ENCODE measurements at places on chromosomes 1 and 21. TPM values are rescaled to one million over a fixed set of nuclear protein-coding genes. Genes with fewer than 3 reads are reported as not detected.

- no peaks in the 10 kb centered on the region for H3K36me3 ChIP-seq
- no peak for DNase-seq
- no peak overlapping the region for H3K27ac ChIP-seq
- H3K27me3 ChIP-seq: no peaks in the 10 kb centered on the region
- H3K4me3 ChIP-seq: no peak overlapping the region
- H3K4me1 ChIP-seq: no peaks in the 10 kb centered on the region
Measured at GRCh38 chr1:79310609-79311008, 304.1 kb upstream of the ADGRL4 start.

DNA sequence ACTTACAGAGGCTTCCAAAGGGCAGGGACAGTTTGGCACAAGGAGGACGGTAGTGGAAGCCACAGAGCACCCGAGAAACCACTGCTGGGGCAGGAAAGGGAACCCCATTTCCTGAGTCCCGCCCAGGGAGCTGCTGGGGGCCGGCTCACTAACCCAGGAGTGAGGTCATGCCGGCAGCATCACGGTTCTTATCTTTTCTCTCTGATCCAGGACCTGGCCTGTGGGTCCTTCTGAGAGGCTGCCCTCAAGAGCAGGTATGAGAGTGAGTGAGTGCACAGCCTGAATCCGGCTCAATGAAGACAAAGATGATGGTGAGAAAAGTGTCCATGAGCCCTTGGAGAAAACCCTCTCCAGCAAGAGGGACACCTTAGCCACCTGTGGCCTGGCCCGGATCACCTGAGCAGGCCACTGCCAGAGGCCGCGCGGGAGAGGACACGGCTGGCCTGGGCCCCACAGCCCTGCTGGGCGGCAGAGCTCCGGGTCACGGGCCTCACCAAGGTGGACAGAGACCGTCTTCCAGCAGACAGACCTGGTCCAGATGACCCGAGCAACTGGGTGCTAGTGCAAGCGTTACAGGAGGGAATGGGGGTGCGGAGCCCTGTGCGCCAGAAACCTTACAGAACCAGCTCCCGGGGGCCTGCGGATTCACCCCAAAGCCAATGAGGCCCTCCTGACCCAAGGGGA is 94.9 kb downstream of the RIPK4 start:
- no peak for DNase-seq
- no peak overlapping the region for H3K4me3 ChIP-seq
- H3K4me1 ChIP-seq: no peaks in the 10 kb centered on the region
- H3K27ac ChIP-seq: no peak overlapping the region
- no peaks in the 10 kb centered on the region for H3K36me3 ChIP-seq
- H3K27me3 ChIP-seq: no peaks in the 10 kb centered on the region

DNA sequence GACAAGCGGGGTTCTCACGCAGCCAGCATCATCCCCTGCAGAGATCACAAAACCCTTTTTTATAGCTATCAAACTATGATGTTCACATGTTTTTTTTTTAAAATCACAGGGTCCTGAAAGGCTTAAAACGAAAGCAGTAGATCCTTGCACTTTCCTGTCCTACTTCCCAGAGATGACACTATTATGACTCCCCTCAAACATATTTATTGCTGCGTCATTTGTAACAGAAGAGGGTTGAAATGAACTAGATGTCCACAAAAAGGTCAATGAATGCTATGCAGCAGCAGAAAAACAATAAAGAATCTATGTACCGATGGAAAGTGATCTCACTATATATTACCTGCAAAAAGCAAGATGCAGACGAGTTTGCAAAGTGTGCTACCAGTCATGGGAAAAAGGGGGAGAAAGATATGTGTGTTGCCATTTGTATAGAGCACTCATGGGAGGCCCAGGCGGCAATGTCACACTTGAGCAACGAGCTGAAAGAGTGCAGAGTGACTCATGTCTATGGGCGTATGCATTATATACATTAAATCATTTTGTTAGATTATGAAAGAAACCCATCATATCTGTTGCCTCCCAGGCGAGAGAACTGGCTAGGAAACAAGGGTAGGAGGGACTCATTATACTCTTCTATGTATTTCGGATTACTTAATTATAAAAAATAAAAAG is 68.9 kb upstream of the PARP1 start:
- H3K36me3 ChIP-seq: no peaks in the 10 kb centered on the region
- no peak overlapping the region for H3K4me3 ChIP-seq
- H3K27me3 ChIP-seq: no peaks in the 10 kb centered on the region
- no peak overlapping the region for H3K27ac ChIP-seq
- peaks cover 19% of the 10 kb centered on the region for H3K4me1 ChIP-seq
- no peak for DNase-seq

C4BPA gene
- not detected for polyA plus RNA-seq

- no peak overlapping the region for H3K4me3 ChIP-seq
- no peaks in the 10 kb centered on the region for H3K36me3 ChIP-seq
- DNase-seq: no peak
- H3K27me3 ChIP-seq: no peaks in the 10 kb centered on the region
Measured at GRCh38 chr1:232327269-232327668, 302.7 kb downstream of the SIPA1L2 start.

DHDDS gene
- 46.8 TPM for polyA plus RNA-seq

- no peaks in the 10 kb centered on the region for H3K36me3 ChIP-seq
- H3K27ac ChIP-seq: no peak overlapping the region
- H3K4me1 ChIP-seq: no peaks in the 10 kb centered on the region
- no peak overlapping the region for H3K4me3 ChIP-seq
- DNase-seq: no peak
- H3K27me3 ChIP-seq: no peaks in the 10 kb centered on the region
Measured at GRCh38 chr1:18134324-18135046, 26.9 kb downstream of the IGSF21 start.

GRCh38 chr1:181089017-181089675 is 646 bp downstream of the IER5 start:
- peak overlapping the region; percentile 50 for H3K4me3 ChIP-seq
- no peak for DNase-seq
- no peaks in the 10 kb centered on the region for H3K36me3 ChIP-seq
- peak overlapping the region; percentile 41 for H3K27ac ChIP-seq
- H3K27me3 ChIP-seq: peaks cover 24% of the 10 kb centered on the region

ANXA9 gene
- polyA plus RNA-seq: 2.0 TPM

ZMYM4 gene
- polyA plus RNA-seq: 27.9 TPM
